Ascending aorta (tissue), 2 donors: ENCODE measurements at places on chromosomes 6 and 20.

- no peak for DNase-seq
Measured at GRCh38 chr6:118789419-118789818, 104.5 kb upstream of the ASF1A start.

GRCh38 chr6:14705841-14706377 is 540.0 kb upstream of the JARID2 start:
- no peak for DNase-seq

- no peak for DNase-seq
Measured at GRCh38 chr20:15840636-15841301, 732.5 kb downstream of the KIF16B start.

- no peak for DNase-seq
Measured at GRCh38 chr6:52546678-52547077, 30.2 kb downstream of the TRAM2 start.

- DNase-seq = no peak
Measured at GRCh38 chr6:167744681-167745669, 81.7 kb upstream of the AFDN start.

DNA sequence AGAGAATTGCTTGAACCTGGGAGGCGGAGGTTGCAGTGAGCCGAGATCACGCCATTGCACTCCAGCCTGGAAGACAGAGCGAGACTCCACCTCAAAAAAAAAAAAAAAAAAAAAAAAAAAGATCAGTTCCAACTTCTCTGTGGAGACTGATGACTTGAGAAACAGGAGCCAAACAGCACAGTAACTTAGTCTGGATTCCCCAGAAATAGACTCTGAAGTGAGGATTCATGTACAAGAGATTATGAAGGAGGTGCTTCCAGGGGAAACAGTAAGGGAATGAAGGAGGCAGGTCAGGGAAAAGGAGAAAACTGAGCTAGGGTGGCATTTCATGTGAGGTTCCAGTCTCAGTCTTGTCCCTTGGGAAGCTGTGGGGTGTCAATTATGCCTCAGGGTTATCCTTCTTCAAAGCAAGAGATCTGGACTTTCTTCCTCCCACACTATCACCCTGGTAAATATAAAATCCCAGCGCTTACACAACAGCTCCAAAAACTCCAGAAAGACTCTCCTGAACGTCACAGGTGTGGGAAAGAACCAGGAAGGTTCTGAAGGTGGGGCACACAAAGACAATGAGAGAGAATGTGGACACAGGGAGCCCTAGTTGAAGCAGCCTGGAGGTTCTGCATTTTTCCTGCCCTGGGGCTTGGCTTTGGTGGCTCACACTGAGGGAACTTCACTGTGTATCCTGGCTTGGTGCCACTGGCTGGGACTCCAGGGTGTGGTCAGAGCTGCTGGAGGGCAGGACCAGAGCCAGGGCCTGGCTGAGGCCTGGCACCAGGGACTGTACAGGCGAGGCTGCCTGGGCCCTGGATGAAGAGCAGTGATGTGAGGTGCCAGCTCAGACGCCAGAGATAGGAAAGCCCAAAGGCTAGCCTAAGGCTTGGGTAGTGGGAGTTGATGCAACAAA is 46.8 kb downstream of the PCNA start:
- peak; percentile 85 for DNase-seq

- no peak for DNase-seq
Measured at GRCh38 chr20:44020406-44021148, 105.9 kb downstream of the TOX2 start.

GRCh38 chr6:39228111-39228971 is 934 bp downstream of the KCNK5 start:
- no peak for DNase-seq

GRCh38 chr6:64301307-64302236 is 666.0 kb downstream of the PHF3 start:
- DNase-seq = no peak

DNA sequence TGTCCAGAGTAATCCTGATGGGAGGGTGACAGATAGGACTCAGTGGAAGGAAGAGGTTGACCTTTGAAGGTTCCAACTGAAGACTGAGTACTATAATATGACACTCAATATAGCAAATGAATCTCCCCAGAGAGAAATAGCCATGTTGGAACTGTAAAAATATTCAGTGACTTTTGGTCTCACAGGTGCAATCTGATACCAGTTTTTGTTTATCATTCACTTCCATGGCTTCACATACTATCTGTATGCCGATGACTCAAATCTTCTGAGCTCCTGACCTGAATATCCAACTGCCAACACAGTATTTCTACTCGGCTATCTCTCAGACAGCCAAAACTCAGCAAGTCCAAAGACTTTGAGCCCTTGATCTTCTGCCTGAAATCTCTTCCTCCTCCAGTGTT is 21.8 kb upstream of the PKHD1 start:
- no peak for DNase-seq

- DNase-seq = no peak
Measured at GRCh38 chr6:121619013-121619412, 183.6 kb downstream of the GJA1 start.

GRCh38 chr6:34468378-34468892 is 2.6 kb downstream of the PACSIN1 start:
- no peak for DNase-seq

GRCh38 chr6:147589739-147590250 is 81.3 kb downstream of the SAMD5 start:
- DNase-seq = no peak

GRCh38 chr6:117595099-117595923 is 7.0 kb downstream of the GOPC start:
- no peak for DNase-seq

DNA sequence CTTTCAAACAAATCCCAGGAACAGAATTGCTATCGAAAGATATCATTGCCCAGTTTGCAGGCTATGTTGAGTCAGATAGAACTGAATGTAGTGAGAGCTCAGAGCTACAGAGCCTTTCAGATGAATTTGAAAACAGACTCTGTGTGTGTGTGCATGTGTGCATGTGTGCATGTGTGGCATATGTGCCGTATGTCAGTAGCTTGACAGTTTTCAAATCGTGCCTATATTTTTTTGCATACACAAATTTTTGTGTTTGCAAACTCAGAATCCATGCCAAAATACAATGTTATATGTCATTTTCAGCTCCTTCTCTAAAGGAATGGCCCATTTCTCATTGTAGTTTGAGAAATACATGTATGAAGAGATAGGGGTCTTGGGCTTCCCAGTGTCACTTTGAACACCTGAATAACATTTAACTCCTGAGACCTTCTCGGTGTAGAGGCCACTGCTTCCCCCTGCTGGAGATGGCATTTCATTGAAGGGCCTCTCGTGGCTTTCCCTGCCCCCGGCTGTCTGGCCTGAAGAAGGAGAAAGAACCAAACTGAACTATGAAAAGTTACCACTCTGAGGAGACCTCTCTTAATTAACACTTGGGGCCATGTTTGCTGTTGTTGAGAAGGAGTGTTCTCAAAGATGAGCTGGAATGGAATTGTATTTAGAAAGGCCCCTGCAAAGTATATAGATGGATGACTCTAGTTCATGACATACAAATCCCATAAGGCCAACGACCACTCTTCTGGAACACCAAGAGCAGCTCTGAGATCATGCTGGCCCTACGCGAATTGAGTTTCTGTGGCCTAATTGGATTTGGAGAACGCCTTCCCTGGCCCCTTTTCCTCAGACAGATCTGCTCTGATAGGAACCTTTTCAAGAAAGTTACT is 58.7 kb downstream of the VAPB start:
- no peak for DNase-seq

- no peak for DNase-seq
Measured at GRCh38 chr6:112116221-112116620, 28.8 kb downstream of the FAM229B start.
